Bone marrow (tissue), 2 donors: ENCODE measurements at places on chromosomes 1 and 21.
A peak's percentile ranks its signal among the peaks of the same experiment; 100 is the strongest.

DNA sequence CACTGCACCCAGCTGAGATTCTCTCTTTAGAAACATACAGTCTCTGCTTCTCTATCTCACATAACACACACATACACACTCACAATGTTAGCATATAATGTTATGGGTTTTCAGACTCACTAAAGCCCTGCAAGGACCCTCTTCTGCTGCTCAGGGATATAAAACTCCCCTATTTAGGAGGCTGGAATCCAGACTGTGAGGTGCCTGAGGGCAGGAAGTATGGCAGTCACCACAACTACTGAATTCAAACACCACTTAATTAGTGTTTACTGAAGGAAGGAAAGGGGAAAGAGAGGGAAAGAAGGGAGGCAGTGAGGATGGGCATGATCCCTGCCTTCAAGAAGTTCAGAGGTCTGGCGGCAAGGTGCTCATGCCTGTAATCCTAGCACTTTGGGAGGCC lies 7.8 kb upstream of the CDK18 start:
- DNase-seq: no peak

DNA sequence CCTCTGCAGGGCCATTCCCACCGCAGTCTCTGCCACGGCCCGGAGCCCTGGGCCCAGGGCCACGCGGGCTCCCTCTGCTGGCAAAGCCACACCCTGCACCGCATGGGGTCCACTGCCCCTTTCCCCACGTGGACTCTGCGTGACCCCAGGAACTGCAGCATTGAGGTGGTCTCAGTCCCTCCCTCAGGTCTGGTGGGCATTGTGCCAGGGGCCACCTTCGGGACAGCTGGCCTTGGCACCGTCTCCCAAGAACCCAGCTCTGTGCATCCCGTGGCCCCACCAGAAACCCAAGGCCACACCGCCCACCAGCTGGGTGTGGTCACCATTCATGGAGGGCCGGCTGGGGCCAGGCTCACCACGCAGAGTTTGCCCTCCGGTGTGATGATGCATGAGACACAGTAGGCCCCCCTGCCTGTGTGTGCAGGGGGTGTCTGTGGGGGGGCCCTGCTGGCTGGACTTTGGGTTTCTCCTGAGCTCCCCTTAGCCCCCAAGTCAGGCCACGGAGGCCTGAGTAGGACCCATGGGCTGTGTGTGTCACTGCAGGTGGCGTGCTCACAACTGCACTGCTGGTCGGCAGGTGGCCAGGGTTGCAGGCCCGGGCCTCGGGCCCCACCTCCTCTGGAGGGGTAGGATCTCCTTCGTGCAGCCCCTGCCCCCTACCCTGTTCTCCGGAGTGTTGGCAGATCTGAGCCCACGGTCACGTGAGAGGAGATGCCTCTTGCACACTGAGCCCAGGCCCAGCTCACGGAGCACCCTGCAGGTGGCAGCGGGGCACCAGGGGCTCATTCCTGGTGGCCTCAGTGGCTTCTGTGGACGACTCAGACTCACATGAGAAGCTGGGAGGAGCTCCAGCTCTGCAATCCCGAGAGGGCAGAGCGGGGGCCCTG lies 5.8 kb downstream of the VWA1 start:
- DNase-seq: peak; percentile 16

GRCh38 chr1:55869065-55869464 lies 653.9 kb upstream of the USP24 start:
- DNase-seq: no peak

DNA sequence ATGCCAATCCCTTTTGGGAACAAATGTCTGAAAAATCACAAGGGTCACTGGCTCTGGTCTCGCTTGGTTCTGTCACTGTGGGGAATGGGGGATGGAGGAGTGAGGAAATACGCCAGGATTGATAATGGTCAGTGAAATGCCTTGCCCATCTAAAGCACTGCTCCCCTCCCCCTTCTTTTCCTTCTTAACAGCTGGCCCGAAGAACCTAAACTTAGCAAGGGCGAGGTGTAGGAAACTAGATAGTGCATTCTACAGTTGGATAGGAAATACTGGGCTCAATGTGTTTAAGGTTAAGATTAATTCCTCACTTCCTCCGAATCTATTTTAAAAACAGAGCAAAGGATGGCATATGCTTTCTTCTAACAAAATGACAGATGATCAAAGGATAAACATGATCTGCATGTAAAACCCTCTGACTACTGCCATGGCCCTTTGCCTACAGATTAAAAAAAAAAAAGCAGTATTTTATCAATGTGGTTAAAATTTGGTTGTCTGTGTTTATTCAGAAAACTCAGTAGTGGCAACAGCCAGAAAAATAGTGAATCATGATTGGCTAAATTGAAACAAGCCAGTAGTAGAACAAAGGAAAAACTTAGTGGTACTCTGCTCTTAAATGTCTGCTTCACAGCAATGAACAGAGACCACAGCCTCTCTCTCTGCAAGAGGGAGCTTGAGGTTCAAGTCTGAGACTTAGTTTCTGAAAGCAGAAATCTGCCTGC lies 86.1 kb upstream of the VAV3 start:
- DNase-seq: no peak

DNA sequence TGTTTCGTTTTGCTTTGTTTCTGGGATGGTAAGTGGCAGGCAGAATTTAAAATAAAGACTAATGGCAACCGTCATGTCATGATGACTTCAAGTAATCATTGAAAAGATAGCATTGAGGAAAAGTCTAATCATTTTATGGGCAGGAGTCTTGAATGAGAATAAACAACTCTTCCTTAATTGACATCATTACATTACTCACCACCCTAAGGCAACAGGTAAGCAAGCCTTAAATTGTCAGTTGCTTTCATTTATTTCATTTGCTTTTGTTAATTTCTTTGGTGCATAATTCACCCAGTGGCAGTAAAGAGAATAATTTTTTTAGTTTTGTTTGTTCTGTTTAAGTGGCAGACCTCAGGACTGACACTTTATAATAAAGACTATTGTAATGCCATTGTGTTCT lies 669.0 kb downstream of the RWDD3 start:
- no peak for DNase-seq

GRCh38 chr1:166020210-166020609 lies 146.6 kb downstream of the FAM78B start:
- DNase-seq: no peak

DNA sequence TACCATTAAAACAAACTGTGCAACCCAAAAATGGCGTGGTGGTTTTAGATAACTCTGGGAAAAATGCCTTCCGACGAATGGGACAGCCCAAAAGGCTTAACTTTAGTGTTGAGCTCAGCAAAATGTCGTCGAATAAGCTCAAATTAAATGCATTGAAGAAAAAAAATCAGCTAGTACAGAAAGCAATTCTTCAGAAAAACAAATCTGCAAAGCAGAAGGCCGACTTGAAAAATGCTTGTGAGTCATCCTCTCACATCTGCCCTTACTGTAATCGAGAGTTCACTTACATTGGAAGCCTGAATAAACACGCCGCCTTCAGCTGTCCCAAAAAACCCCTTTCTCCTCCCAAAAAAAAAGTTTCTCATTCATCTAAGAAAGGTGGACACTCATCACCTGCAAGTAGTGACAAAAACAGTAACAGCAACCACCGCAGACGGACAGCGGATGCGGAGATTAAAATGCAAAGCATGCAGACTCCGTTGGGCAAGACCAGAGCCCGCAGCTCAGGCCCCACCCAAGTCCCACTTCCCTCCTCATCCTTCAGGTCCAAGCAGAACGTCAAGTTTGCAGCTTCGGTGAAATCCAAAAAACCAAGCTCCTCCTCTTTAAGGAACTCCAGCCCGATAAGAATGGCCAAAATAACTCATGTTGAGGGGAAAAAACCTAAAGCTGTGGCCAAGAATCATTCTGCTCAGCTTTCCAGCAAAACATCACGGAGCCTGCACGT lies 82.1 kb downstream of the PRDM2 start:
- no peak for DNase-seq

GRCh38 chr1:21520899-21521716 lies 11.9 kb downstream of the ALPL start:
- no peak for DNase-seq

DNA sequence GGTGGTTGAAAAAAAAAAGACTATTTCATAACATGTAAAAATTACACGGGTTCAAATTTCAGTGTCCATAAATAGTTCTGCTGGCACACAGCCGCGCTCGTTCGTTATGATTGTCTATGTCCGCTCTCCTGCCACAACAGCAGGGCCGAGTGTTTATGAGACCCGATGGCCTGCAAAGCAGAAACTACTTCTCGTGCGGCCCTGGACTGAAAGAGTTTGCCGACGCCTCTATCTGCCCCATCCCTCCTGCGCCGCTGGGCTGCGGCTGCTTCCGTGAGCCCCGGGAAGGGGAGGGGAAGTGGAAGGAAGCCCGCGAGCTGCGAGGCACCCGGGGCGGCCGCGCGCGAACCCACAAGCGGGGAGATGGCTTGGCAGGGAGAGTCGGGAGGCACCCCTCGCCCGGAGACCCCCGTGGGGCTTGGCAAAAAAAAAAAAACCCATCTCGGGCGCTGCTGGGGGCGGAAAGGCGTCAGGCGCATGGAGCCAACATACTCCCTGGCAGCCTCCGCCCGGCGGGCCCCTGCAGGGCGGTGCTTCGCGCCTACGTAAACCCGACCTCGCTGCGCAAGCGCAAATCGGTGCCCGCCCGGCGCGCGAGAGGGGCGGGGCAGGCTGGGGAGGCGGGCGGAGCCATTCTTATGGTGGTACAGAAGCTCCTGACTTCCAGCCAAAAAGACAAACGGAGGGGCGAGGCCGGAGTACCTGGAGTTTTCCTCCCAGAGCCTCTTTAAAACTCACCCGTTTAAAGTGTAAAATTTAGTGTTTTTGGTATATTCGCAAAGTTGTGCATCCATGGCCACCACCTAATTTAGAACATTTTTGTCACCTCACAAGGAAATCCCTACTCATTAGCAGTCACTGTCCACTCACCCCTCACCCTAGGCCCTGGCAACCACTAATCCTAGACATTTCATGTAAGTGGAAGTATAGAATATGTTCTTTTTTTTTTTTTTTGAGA lies 8.3 kb downstream of the SLC27A3 start:
- DNase-seq: peak; percentile 71

DNA sequence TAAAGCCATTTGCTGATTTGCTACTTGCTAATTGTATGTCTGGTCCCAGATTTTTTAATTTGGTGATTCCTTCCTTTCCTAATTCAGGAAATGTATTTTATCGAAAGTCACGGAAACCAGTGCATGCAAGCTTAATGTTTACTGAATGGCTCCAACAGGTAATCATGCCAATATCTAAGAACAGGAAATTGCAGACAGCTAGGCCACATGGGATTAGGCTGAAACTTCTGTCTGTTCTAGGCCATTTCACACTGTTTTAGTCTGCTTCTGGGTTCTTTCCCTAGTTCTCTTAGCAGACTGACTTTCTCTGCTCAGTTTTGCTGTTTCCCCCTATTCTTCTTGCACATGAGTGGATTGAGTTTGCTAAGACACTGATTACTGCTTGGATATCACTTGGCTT lies 111.4 kb downstream of the NTNG1 start:
- DNase-seq: no peak

DNA sequence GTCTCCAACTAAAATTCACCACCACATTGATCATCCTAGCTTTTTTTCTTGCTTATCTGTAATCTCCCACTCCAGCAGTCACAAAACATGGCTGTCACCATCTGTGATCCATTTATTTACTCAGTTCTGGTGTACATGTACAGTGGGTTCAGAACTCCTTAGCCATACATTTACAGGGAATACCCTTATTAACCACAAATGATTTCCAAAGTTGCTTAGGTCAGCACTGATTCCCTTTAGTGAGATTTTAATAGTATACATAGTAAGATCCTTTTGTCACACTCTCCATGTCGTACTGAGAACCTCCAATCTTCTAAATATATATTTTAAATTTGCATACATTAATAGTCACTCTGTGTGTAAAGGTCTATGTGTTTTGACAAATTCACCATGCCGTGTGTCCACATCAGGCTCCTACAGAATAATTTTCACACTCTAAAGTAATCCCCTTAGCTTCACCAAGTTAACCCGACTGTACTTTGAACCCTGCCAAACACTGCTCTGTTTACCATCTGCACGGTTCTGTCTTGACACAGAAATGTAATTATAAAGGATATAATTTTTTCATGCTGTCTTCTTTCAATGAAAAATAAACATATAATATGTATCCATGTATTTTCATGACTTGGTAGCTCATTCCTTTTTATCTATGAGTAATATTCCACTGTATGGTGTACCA lies 473.6 kb upstream of the ZP4 start:
- no peak for DNase-seq

DNA sequence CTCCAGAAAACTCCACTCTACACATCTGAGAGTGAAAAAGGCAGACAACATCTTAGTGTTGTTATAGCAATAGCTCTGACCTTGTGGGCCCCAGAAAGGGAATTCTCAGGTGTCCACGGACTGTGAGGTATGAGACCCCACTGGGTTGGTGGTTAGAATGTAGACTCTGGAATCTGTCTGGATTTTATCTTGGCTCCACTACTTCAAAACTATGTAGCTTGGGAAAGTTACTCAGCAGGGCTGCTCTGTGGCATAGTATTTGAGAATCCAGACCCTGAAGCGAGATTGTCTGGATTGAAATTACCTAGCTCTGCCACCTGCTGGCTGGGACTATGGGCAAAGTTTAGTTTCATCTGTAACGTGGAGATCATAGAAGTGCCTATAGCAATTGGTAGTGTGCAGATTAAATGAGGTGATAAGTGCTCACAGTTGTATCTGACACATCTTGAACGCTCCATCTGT lies 25.8 kb downstream of the PRDM2 start:
- DNase-seq: no peak
